Activated naive CD4-positive, alpha-beta T cell treated with anti-CD3 and anti-CD28 coated beads, Interleukin-2, amount 10 ng/mL, durations not matched to agents 5 hours and 36 hours (primary cell): ENCODE measurements at places on chromosomes 6 and 20. TPM values are rescaled to one million over a fixed set of nuclear protein-coding genes. Genes with fewer than 3 reads are reported as not detected.

Gene CD40
- 0.82 TPM for total RNA-seq

Gene HSPA12B
- total RNA-seq = not detected

Gene TSBP1
- not detected for total RNA-seq

Gene VSTM2L
- total RNA-seq = not detected

Gene TFAP2A
- not detected for total RNA-seq

Gene NOL4L
- total RNA-seq = 28.9 TPM

Gene FOXC1
- not detected for total RNA-seq

Gene ID4
- not detected for total RNA-seq

Gene MMP24
- total RNA-seq = not detected
